Left colon (tissue), 2 donors: ENCODE measurements at places on chromosomes 12 and 14. TPM values are rescaled to one million over a fixed set of nuclear protein-coding genes. Genes with fewer than 3 reads are reported as not detected.

Gene CLEC4D
- 0.15 TPM for total RNA-seq

Gene LHX5
- total RNA-seq, result not detected

Gene HPD
- 0.42 TPM for total RNA-seq

Gene OR11H7
- total RNA-seq, result not detected

Gene IL26
- not detected for total RNA-seq

DNA sequence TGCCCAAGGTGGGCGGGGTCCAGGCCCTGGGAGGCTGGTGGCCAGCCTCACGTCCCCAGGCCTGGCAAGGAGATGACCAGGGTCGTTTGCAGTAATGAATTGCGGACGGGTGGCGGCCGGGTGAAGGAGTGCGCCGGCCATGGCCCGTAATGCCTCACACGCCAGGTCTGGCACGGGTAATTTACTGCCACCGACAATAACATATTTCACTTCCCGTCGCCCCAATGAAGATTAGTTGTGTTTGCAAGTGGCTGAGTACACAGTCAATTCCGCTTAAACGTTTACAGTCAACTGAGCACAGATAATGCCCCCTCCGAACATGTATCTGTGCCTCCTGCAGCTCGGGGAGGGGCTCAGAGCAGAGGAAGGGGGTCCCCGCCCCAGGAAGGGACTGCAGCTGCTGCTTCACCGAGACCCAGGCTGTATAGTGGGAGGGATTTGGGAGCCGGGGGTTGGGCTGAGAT lies 48.3 kb downstream of the MVK start:
- no peak for DNase-seq

DNA sequence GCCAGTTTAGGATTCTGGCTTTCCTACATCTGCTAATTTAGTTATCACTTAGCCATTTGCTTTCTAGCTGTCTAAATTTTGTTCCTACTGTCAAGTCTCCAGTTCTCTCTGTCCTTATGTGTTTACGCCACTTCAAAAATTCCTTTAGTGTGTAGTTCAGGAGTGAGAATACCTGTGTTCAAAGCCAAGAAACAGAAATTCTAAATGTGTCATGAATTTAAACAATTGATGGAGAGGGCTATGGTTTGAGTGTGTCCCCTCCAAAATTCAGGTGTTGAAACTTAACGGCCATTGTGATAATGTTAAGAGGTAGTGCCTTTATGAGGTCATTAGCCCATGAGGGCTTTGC lies 11.4 kb upstream of the CATSPERB start:
- DNase-seq, result no peak

- DNase-seq, result no peak
Measured at GRCh38 chr12:46901464-46902205, 75.8 kb upstream of the SLC38A4 start.

DNA sequence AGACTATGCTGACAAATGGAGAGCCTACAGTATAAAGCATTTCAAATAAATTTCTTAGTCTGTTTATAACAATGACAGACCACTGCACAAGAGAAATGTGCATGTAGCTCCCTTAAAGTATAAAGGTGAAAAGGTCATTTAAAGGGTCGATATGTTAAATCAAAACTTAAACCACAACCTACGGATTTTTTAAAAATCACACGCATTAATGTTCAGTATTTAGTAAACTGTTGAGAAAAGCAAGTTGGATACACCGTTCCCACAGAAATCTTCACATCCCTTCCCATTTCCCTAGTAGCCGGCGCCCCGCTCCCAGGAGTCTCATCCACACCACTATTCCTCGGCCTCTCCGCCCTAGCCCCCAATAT lies 614 bp downstream of the FKBP3 start:
- DNase-seq, result no peak

- no peak for DNase-seq
Measured at GRCh38 chr14:22973217-22974032, 8.9 kb downstream of the AJUBA start.

DNA sequence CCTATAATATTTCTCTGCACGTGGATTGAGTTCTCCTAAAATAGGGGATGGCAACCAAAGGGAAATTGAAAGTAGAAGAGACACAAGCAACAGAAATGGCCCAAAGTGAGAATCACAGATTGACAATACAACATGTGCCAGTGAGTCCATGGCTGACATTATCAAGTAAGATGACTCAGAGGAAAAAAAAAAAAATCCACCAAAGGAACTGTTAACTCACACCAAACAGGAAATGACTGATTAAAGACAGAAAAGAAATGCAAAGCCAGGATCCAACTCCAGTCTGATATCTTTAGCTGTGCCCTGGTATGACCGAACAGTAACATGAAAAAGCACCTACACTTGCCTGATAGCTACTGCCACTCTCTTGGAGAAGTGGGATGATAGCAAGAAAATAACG lies 485.0 kb downstream of the PRKD1 start:
- DNase-seq, result no peak

DNA sequence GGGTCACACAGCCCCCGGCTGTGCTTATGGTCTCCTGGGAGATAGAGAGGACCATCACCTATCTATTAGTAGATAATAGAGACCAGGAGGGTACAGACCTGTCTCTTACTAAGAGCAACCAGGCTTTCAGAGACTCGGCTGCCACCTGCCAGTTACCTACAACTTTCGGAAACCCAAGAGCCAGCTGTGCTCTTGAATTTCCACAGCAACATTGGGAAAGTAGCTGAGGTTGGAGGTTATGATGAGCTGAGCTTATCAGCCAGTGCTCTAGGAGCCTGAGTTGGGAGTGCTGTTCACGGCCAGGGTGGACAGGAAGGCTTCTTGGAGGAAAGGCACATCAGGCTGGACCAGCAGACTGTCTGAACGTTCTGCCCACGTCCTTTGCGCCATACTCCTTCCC lies 67.6 kb downstream of the RIN3 start:
- DNase-seq, result peak; percentile 0

GRCh38 chr12:1496162-1496900 lies 98.0 kb downstream of the FBXL14 start:
- peak; percentile 71 for DNase-seq

GRCh38 chr12:15682826-15683225 lies 106.4 kb downstream of the EPS8 start:
- no peak for DNase-seq

DNA sequence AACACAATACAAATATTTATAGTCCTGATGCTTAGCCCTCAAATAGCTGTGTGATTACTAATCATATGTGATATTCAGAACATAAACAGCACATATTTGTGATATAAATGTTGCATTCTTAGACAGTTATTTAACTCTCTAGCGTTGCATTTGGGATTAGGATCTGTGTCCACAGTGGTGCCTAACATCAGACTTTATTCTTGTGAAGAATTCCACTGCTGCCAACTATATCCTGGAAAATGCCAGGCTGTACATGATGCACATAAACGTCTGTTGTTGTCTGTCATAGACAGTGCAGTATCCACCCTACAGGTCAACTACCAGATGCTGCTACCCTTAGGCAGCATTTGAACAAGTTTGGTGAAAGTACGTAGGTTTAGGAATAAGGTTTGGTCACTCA lies 39.0 kb downstream of the SLC38A4 start:
- DNase-seq, result no peak

- DNase-seq, result no peak
Measured at GRCh38 chr14:100504372-100505078, 82.7 kb downstream of the BEGAIN start.

DNA sequence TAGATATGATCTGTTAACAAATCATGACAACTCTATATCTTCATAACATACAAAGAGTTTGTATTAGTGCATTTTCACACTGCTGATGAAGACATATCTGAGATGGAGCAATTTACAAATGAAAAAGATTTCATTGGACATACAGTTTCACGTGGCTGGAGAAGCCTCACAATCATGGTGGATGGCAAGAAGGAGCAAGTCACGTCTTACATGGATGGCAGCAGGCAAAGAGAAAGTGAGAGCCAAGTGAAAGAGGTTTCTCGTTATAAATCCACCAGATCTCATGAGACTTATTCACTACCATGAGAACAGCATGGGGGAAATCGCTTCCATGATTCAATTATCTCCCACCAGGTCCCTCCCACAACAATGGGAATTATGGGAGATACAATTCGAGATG lies 157.6 kb downstream of the DUSP6 start:
- no peak for DNase-seq

DNA sequence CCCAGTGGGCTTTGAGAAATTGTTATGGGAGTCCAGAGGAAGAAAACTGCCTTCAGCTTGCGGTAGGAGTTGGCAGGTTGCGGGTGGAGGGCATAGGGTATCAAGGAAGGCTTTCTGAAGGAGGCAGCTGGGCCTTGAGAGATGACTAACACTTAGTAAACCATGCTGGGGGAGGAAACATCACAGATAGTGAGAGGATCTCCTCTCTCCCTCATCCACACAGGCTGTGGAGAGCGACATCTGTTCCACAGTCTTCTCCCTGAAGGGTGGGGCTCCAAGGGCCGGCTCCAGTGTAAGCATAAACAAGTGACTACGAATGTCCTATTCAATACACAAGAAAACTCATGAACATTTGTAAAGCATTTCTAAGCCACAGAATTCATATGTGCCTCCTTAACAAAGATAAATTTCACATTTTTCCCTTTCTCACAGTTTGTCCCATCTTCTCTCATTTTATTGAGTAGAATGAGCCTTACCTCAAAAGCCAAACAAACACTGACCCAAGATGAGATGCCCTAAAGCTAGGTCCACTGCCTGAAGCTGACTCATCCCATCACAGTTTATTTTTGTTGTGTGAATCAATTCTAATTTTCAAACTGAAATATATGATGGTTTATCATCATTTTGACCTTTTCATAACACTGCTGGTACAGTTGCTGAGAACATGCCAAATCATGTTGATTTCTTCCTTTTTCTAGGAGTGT lies 227.9 kb downstream of the SLC25A21 start:
- no peak for DNase-seq

GRCh38 chr12:120903412-120904196 lies 554 bp downstream of the SPPL3 start:
- DNase-seq, result peak; percentile 80

DNA sequence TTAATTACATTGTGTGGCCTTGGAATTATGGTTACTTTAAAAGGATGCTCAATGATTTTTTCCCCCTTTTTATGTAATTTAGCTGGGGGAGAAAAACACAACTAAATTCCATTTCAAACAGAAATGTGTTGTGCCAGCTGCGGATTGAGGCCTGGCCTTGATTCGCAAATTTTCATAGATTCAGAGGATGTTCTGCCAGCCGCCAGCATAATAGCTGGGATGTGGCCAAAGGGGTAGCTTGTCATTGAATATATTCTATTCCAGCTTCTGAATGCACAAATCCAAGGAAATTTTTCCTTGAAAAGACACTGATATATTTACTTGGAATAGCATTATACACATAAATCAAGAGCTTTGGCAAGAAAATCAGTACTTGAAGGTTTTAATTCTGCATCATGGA lies 43.7 kb downstream of the TRHDE start:
- no peak for DNase-seq

GRCh38 chr14:21069388-21070082 lies 569 bp upstream of the ARHGEF40 start:
- no peak for DNase-seq

- no peak for DNase-seq
Measured at GRCh38 chr12:94862421-94862820, 141.1 kb downstream of the NDUFA12 start.

DNA sequence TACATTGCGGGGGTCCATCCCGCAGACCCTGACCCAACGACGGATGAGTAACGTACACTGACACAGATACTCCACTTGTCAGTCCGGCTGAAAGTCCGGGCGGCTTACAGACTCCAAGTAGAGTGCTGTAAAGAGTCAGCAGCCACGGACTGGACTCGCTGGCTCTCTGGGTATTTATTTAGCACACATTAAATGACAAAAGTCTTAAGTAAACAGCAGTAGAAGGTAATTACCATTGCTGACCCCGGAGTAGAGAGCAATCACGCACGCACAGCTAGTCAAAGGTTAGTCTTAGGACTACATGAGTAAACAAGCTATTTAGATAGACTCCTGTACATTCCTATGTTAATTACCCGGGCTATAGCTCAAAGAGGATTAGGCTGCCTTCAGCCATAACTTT lies 780.9 kb downstream of the RPS29 start:
- DNase-seq, result no peak

DNA sequence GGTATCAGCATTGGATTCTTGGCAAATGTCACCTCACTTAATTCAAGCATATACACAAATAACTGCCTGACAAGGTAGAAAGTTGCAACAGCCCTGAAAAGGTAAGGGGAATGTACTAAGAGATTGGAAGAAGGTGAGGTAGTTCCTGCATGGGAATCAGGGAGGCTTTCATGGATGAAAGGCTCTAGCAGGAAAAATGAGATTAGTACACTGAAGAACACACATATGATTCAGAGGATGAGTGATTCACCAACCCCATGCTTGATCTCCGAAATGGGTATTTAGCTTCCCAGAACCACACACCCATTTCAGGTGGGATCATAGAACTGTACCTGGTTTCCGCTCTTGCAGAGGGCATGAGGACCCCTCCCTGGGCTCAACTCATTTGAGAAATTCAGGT lies 65.8 kb downstream of the PAH start:
- no peak for DNase-seq

GRCh38 chr12:70271025-70271424 lies 27.8 kb downstream of the CNOT2 start:
- DNase-seq, result no peak

DNA sequence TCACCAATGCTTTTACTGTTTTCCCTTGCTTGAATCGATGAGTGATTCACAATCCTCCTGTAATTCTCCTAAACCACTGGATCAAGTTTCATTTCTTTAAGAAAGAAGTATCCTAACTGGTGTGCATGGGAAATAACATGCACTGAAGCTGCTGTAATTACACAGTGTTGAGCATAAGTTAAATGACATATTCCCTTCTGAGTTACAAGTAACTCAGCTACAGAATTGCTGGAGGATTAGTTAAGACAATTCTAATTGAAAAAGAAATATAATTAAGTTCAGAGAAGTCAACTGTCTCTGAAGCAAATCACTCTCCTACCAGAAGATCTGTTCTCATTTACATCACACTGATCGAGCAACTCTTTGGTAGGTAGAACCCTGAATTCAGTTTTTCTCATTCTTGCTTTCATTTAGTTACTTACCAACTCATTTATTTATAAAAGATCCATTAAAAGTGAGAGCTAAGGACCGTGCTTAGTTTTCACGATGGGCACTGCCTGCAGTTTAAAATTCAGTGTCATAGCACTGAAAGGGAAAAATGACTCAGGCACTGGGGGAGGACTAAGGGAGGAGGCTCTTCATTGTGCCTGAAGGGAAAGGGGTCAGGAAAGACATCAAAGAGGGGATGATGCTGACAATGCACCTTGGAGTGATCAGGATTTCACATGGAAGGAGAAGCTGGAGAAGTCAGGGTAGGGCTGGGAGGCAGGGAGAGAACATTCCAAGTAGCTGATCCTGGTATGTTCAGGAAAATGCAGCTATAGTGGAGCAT lies 327.2 kb downstream of the EMP1 start:
- no peak for DNase-seq
